ENCODE measurements at places on chromosomes 7 and 10.

DNA sequence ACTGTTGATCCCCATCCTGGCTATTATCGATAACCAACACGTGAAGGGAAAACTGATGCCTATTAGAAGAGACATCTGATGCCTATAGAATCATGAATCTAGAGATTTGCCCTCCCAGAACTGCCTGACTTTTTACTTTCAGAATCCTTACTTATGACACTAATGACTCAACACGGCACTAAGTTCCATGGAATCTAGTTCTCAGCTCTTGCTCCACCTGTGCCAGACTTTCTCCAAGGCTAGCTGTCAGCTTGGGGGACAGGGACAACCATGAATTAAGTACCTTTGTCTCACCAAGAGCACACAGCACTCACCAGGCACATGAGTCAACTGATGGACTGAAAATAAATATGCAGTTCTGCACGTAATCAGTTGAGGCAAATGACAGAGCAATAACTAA, 184.2 kb downstream of the FRMD4A start:
- DNase-seq, result no peak

DNA sequence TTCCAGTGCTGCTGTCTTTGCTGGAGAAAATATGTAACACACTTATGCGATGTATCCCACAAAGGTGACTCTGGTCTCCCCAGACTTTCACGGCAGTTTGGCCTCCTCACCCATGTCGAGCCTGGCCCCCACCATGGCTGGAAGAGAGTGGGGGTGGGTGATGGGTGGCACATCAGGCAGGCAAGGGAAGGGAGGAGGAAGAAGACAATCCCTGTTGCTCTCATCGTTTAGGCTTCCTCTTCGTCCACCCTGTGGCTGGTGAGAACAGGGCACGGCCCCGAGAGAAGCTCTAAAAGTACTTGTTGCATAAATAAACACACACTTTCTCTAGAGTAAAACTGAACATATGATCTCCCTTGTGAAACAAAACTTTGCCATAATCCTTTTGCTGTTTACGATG, 11.2 kb upstream of the NPS start:
- no peak for DNase-seq

DNA sequence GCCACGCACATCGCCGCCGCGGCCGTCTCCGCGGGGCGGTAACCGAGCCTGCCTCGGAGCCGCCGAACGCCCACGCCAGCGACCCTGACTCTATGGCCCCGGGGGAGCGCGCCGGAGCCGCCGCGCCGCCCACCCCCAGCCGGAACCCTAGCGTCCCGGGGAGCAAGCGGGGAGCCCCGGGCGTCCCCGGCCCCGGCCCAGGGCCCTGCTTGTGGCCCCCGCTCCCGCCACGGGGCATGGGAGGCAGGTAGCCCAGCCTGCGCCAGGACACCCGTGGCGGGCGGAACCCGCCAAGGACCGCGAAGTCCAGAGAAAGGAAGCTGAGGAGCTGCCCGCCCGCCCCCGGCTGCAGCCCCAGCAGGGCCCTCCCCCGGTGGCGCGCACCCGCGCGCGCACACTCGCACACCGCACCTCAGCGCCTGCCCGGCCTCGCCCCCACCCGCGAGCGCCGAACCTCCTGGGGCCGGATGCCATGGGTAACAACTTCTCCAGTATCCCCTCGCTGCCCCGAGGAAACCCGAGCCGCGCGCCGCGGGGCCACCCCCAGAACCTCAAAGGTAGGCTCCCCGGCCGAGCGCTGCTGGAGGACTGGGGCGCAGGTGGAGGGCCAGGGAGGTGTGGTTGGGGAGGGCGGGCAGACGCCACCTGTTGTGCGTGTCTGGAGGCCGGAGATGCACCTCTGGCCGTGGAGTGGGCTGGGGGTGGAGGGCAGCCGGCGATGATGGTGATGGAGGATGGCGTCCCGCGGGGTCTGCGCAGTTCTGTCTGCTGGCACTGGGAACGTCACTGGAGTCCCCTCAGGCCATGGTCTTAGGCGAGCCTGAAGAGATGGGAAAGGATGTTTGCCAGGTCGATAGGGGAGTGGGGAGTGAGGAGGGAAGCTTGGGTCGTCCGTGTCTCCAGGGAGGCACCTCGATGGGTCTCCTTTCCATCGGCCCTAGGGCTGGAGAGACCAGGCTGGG, 692 bp downstream of the NEURL1 start:
- no peak for DNase-seq

GRCh38 chr7:25720427-25720826, 431.6 kb upstream of the NFE2L3 start:
- no peak for DNase-seq

DNA sequence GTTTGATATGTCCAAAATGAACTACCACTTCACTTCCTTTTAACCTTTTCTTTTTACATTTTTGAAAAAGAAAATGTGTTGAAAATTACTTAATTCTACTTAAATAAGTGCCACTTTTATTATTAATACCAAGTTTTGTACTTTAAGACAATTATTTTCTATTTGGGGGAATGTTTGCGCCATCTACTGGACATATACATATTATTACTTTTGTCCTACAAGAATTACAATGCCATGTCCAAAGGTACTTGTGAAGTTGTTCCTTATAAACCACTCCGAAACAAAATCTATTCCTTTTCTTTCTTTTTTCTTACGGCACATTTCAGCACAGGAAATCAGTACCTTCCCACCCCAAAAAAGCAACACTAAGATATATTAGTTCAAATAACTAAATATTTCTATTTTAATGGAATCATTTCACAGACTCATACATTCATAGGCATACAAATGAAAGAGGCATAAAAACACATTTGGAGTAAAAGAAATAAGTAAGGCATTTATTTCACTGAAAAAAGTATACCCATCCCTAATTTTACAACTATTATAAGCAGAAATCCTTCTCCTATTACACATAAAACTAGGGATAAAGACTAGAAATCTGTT, 169.9 kb downstream of the RNF133 start:
- no peak for DNase-seq

DNA sequence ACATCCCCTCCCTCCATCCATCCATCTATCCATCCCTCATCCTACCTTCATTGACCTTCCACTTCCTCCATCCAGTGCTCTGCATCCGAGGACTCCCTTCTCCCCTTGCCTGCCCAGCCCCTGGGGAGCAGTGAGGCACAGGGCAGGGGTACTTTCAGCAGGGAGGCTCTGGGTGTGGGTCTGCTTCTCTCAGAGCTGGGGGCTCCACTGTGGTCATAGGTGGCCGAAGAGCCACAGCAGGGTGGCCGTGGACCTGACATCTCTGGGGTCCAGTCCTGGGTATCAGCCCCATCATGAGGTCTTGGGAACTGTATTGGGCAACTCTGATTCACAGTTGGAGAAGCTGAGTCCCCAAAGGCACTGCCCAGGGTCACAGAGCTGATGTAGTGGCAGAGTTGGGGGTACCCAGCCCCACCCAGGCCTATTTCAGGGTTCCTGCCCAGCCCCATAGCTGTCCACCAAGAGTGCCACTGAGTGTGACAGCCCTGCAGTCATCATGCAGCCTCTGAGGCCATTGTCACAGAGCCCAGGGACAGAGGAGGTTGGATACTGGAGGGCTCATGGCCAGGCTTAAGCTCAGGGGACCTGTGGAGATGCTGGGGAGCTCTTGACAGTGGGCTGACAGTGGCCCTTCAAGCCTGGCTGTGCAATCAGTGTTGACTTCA, 35.3 kb upstream of the DPYSL4 start:
- no peak for DNase-seq

DNA sequence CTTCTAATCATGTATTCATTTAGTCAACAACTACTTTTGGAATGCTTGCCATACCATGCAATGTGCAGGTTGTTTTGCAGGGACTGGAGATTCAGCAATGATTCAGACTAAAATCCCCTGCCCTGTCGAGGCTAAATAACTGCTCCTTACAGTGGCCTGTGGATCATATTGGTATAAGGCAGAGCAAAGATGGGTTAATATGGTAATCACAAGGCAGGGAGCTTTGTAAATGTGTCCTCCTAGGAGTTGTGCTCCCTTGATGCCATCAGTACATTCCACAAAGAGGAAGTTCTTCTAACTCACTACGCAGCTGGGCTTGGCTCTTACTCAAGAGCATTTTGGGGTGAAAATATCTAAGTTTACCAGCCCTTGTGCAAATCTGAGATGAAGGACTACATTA, 614 bp upstream of the IFIT2 start:
- no peak for DNase-seq

GRCh38 chr10:2703953-2704352, 363.4 kb upstream of the PFKP start:
- DNase-seq, result no peak

- DNase-seq, result peak; percentile 20
Measured at GRCh38 chr10:51422311-51423120, 276.9 kb downstream of the CSTF2T start.

GRCh38 chr7:5143935-5144903, 45.8 kb upstream of the WIPI2 start:
- no peak for DNase-seq

GRCh38 chr10:50404021-50404773, 152.9 kb upstream of the ASAH2 start:
- DNase-seq, result no peak

DNA sequence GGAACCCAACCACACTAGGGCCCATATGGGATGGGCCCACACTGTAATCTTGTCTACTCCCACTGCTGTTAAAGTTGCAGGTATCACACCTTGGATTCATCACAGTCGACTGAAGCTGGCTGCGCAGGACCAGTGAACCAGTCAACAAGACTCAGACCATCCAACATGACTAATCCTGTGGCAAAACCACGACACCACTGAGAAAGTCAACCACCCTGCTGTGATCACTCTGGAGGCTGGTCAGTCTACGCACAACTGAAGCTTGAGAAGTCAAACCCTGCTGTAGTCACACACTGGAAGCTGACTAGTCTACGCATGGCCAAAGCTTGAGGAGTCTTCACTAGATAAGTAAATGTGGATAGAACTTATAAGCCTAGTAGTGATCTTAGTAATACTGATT, 9.6 kb upstream of the CYREN start:
- no peak for DNase-seq

GRCh38 chr7:75596727-75597614, 104.9 kb downstream of the SPDYE5 start:
- DNase-seq, result no peak

GRCh38 chr10:22805304-22805703, 90.9 kb upstream of the PIP4K2A start:
- DNase-seq, result peak; percentile 51

DNA sequence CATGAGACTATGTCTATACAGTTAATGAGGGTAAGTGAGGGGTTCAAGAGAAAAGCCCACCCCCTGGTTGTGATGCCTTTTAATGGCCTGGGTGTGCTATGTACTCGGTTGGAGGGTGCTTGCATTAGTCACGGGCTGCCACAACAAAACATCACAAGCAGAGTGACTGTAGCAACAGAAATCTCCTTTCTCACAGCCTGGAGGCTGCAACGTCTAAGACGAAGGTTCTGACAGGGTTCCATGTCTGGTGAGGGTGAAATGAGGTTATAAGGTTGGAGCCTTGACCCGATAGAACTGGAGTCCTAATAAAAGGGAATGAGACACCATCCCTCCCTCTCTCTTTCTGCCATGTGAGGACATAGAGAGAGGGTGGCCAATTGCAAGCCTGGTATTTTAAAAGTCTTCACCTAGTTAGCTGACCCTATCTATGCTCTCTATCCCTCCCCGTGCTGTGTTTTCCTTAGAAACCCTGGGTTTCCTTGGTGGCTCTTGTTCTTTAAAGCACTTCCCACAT, 126.0 kb upstream of the GDF10 start:
- no peak for DNase-seq

DNA sequence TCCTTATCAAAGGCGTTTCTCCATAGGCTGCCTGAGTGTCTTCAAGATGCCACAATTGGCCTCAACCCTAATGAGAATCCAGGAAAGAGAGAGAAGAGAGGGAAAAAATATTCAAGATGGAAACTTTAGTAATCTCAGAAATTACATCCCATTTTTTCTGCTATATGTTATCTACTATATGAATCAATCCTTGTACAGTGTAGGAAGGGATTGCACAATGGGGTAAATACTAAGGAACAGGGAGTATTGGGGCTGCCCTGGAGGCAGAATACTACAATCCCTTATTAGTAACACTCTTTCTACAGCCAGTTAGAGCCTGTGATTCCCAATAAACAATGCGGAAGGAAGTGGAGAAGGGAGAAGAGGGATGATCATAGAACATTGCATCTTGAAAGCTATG, 27.9 kb downstream of the TFPI2 start:
- DNase-seq, result no peak

- DNase-seq, result no peak
Measured at GRCh38 chr10:27820637-27821036, 75.0 kb upstream of the MKX start.

GRCh38 chr10:78952686-78953085, 116.1 kb upstream of the ZMIZ1 start:
- DNase-seq, result peak; percentile 88

GRCh38 chr10:116694243-116694926, 48.0 kb downstream of the HSPA12A start:
- DNase-seq, result no peak

DNA sequence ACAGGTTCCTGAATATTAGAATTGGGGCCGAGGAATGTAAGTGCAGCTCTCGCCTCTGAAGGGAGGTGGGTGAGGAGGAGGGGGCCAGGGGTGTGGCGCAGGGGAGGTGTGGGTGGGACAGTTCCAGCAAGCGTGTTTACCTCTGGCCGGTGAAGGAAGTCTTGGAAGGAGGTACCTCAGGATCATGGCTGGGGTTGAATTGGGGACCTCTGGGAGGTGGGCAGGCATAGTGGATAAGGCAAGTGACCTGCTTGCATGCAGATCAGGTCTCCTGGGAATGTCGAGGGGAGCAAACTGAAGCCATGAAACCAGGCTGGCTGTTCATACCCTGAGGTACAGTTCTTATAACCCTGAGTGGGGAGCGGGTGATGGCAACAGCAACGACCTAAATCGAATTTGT, 2.0 kb downstream of the ZNF775 start:
- DNase-seq, result no peak

GRCh38 chr10:90642650-90643049, 215.2 kb downstream of the HTR7 start:
- DNase-seq, result no peak

GRCh38 chr7:108499566-108499965, 26.4 kb downstream of the PNPLA8 start:
- no peak for DNase-seq

- DNase-seq, result no peak
Measured at GRCh38 chr7:148523550-148523949, 67.0 kb upstream of the C7orf33 start.

- no peak for DNase-seq
Measured at GRCh38 chr7:2269991-2270460, 28.0 kb downstream of the NUDT1 start.
